NCI-H1092 (cell line): ENCODE measurements at places on chromosomes 4 and X.

- DNase-seq, result no peak
These were observed 33.3 kb downstream of the F11 start for GRCh38 chr4:186299291-186299690.

GRCh38 chr4:99723612-99724011 is 66.0 kb upstream of the C4orf54 start:
- no peak for DNase-seq

DNA sequence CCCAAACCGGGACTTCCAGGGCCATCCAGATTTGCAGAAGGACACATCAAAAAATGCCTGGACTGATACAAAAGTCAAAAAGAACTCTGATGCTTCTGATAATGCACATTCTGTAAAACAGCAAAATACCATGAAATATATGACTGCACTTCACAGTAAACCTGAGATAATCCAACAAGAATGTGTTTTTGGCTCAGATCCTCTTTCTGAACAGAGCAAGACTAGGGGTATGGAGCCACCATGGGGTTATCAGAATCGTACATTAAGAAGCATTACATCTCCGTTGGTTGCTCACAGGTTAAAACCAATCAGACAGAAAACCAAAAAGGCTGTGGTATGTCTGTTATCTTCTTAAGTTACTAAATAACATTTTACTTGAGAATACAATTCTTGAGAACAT is 9.2 kb downstream of the PLK4 start:
- DNase-seq, result no peak

GRCh38 chr4:112523764-112524505 is 8.0 kb upstream of the NEUROG2 start:
- DNase-seq, result peak; percentile 75

DNA sequence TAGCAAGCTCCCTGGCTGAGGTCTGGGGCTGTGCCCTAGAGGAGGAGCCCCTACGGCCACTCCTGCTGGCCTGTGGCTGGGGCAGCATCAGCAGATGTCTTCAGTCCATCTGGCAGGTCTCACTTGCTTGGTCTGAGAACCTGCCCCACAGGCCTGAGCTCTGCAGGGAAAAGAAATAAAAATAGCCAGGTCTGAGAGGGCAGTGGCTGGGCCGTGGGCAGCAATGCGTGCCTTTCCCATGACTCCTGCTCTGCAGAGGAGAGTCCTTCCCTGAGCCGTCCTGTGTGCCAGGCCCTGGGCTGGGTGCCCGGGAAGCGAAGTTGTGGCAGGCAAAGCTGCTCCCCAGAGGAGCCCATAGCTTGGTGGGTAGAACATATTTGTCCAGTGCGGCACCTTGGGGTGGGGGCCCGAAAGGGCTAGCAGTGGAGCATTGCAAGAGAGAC is 11.3 kb upstream of the KIAA0232 start:
- no peak for DNase-seq

DNA sequence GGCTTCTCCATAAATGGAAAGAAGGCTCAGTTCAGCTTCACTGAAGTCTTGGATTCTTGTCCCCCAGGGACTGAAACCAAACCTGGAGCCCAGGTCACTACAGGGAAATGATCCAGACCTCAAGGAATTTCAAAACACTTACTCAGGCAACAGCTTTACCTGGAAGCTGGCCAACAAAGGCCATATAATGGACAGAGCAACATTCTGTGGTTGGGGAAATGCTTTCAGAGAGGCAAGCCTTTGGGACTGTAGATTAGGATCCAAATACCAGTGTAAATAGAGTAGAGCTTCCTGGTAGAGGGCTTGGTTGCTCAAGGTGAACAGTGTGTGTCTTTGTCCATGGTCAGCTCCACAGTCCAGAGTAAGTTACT is 57.0 kb upstream of the PROM1 start:
- no peak for DNase-seq

- DNase-seq, result no peak
These were observed 14.5 kb downstream of the CMC4 start for GRCh38 chrX:155056471-155056870.

GRCh38 chr4:5511791-5512190 is 196.6 kb downstream of the EVC2 start:
- no peak for DNase-seq

DNA sequence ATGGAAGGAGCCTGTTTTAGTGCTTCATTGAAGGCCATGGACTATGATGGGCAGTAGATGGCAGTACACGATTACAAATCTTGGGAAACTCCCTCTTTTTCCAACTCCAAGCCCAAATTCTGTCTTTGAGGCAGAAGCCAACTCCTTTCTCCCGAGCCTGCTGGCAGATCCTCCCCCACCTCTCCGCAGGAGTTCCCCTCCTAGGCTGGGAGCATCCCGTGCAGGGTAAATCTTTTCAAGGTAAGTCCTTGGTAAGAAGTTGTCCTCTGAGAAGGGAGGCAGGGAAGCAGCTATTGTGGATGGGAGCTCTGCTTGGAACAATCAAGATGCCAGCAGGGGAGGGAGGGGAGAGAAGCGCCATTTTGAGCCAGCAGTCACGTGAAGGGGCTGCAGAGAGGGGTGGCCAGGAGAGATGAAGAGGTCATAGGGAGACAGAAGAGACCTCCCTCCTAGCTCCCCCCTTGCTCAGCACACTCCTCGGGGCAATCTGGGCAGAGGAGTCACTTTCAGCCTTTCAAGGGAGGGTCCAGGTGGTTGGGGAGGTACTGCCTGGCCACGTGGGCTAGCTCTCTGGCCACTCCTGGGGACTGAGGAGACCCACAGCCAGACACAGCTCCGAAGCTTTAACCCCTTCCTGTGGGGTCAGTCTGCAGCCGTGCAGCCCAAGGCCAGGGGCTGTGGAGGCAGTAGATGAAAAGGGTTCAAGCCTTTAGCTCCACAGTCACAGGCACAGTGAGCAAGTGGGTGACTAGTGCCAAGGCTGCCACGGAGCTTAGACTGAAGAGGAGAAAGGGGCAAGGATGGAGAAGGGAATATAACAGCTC is 9.6 kb downstream of the CC2D2A start:
- DNase-seq, result peak; percentile 68

DNA sequence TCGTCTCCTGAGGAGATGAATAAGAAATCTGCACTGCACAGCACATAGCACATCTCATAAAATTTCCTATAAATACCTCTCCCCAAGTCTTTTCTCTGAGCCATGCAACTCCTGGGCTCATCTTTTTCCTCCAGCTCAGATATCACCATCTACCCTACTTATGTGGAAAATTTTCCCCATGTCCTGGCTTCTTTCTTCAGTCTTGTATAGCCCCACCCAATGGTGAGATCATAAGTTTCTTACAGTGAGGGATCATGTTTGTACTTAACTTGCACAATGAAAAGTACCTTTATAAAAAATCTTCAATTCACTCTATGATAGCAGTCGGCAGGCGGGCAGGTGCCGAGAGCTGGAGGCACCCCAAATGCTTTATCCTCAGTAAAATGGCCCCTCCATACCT is 198.6 kb upstream of the S100G start:
- no peak for DNase-seq

DNA sequence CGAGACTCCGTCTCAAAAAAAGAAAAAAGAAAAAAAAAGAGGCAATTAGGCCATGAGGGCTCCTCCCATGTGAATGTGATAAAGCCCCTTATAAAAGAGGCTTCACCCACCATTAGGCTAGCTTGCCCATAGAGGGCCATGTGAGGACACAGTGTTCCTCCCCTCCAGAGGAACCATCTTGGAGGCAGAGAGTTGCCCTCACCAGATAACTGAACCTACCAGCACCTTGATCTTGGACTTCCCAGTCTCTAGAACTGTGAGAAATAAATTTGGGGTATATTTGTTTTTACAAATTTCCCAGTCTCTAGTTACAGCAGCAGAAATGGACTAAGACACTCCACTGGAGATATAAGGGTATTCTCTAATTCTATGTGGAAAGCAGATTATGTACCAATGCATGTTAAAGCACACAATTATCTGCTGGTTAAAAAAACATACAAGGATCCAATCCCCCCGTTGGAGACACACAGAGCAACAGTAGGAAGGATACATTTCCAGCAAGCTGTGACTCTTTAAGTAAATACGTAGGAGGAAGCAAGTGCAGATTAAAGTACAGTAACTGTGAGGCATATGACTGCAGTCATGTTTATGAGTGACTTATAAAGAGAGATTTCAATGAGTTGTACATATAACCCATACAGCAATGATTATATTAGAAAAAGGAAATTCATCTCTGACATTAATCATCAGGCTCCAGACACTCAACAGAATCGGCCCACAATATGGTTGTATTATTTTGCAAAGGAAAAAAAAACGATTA is 21.4 kb downstream of the SH3RF1 start:
- DNase-seq, result no peak
